ENCODE measurements at places on chromosomes 2 and 18. TPM values are rescaled to one million over a fixed set of nuclear protein-coding genes. Genes with fewer than 3 reads are reported as not detected.

- H3K27me3 ChIP-seq = no peaks in the 10 kb centered on the region
- no peak overlapping the region for H3K27ac ChIP-seq
- no peaks in the 10 kb centered on the region for H3K36me3 ChIP-seq
- no peak for DNase-seq
- no peak overlapping the region for H3K4me3 ChIP-seq
Observed at GRCh38 chr18:45363196-45363595, 252.1 kb upstream of the SLC14A2 start.

DNA sequence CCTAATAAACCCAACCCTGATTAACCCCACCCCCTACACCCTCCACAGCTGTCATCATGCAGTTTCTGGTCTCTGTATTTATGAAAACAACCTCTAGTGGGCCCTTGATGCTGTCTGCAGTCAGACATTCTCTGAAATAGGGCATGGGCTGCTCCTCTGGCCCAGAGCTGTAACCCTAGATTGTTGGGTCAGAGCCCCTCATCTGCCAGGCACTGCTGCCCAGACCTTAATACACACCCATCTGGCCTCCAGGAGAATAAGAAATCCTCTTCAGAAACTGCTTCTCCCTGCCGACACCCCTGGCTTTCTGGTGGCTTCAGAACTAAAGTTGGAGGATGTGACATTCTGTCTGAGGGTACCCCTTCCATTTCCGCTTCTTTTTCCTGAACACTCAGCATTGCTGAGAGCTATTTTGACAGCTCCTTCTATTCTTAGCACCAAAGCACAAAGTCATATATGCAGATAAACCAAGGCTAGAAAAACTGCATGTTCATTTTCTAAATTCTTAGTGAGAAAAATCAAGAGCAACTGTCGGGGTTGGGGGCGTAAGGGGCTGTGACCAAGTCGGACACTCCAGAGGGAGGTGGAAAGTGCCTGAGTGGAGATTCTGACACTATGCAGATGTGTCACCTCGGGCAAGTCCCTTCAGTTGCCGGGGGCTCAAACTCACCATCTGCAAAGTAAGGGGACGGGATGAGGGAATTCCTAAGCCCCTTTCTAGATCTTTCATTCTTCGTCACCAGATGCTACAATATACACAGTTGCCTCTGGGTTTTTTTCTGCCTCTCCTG lies 28.7 kb downstream of the SRSF7 start:
- no peak overlapping the region for H3K4me3 ChIP-seq
- no peak overlapping the region for H3K27ac ChIP-seq
- DNase-seq = no peak
- H3K4me1 ChIP-seq = peaks cover 18% of the 10 kb centered on the region

DNA sequence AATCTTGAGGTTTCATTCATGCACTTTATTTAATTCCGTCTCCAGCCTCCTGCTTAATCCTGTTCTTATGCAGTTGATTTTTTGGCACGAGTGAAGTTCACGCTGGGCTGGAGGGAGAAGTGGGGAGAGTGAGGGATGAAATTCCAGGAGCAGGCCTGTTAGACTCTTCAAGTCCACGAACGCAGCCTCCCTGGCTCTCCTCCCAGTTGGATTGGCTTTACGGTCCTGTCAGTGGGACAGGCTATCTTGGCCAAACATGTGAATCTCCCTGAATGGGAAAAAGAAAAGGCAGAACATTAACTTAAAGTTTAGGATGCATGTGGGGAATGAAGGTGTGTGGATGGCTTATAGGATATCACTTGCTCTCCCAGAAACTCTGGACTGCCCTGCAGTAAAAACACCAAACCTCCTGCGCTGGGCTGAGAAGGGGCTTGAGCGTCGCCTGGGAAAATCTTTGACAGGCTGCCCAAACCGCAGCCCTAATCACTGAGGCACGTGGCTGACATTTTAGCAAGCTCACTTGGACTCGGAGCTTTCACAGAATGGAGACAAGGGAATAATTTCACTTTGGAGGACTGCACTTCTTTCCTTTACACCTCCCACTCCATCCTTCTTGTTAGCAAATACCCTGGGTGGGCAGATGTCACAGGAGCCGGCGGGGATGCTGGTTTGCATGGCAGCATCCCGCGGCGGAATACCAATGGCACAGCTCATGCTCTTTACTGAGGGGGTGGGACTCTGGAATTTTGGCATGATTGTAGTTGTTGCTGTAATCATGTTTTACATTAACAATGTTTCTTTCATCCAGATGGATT lies 93.9 kb downstream of the ACKR3 start:
- H3K27ac ChIP-seq = no peak overlapping the region
- no peaks in the 10 kb centered on the region for H3K27me3 ChIP-seq
- no peak for DNase-seq
- no peaks in the 10 kb centered on the region for H3K36me3 ChIP-seq

- H3K4me1 ChIP-seq = no peaks in the 10 kb centered on the region
- no peaks in the 10 kb centered on the region for H3K36me3 ChIP-seq
- H3K27ac ChIP-seq = no peak overlapping the region
- no peak for DNase-seq
- H3K4me3 ChIP-seq = no peak overlapping the region
Observed at GRCh38 chr2:65146078-65146477, 16.2 kb upstream of the RAB1A start.

DNA sequence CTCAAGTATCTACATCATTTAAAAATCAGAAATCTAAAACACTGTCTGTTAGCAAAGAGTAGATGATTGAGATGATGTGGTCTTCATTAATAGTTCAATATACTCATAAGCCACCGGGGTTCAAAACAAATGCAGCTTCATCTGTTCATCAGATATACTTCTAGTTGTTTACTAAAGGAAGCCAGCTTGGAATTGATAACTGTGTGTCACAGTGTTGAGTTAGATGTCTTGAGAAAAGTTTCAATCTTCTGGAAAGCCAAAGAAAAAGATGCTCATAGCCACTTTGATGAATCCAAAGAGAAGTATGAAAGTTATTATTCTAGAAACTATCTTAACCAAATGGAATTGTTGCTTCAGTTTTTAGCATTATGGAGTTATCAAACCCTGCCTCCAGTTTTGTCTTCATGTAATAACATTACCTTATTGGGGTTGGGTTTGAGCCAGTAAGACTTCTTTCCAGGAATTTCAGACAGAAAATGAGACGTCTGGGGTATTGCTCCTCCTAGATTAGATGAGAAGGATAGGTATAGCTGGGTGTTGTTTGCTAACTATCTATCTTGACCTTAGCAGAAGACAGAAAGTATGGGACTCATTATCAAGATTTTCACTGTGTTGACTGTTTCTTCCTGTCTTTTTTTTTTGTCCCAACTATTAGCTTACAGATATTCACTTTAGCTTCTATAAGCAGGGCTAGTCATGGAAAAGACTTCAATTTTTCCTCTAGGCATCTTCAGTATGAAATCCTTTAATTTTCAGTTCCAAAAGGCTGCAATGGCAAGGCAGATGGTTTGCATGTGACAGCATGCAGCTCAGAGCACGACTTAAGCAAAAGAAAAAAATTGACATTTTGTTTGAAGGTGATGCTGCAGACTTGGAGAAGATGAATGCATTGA lies 66.5 kb downstream of the LNPK start:
- H3K36me3 ChIP-seq = no peaks in the 10 kb centered on the region
- H3K27me3 ChIP-seq = no peaks in the 10 kb centered on the region
- H3K4me1 ChIP-seq = no peaks in the 10 kb centered on the region
- H3K27ac ChIP-seq = no peak overlapping the region

DNA sequence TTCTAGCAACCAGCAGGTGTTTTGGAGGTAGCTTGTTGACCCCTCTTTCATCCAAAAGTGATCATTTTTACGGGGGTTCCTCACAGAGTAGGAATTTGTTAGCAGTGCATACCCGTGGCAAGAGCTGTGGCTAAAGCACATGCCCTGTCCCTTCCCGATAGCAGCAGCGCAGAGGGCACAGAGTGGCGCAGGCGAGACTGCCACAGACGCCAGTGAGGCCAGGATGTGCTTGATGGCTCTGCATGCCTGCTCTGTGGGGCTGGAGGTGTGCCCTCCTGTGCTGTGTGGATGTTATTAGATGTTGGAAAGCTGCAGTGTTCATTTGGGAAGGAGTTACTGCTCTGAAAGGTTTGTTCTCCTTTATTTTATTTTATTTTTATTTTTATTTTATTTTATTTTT lies 153.6 kb downstream of the FAM210A start:
- no peak for DNase-seq
- H3K27ac ChIP-seq = no peak overlapping the region
- H3K4me1 ChIP-seq = peaks cover 26% of the 10 kb centered on the region
- H3K27me3 ChIP-seq = no peaks in the 10 kb centered on the region

GRCh38 chr2:231256494-231256893 lies 58.1 kb downstream of the ARMC9 start:
- H3K4me3 ChIP-seq = no peak overlapping the region
- H3K27ac ChIP-seq = no peak overlapping the region
- no peak for DNase-seq
- H3K4me1 ChIP-seq = no peaks in the 10 kb centered on the region

DNA sequence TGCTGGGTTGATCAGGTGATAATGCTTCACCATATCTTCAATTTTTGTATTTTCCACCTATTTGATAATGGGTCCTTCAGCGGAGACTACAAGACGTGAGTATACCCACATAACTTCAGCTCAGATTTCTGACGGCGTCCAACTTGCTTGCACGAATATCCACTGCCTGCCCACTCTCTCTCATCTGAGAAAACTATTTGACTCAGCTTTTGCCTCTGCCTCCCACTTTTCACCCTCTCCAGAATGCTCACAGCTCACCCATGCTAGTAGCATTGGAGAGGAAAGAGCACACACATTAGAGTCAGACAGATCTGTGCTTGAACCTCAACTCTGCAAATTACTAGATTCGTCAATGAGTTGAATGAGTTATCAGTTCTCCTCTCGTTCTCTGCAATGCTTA lies 166.8 kb downstream of the BCL2 start:
- H3K4me3 ChIP-seq = no peak overlapping the region
- no peaks in the 10 kb centered on the region for H3K36me3 ChIP-seq
- H3K27me3 ChIP-seq = no peaks in the 10 kb centered on the region
- H3K4me1 ChIP-seq = no peaks in the 10 kb centered on the region
- H3K27ac ChIP-seq = no peak overlapping the region
- DNase-seq = no peak

DNA sequence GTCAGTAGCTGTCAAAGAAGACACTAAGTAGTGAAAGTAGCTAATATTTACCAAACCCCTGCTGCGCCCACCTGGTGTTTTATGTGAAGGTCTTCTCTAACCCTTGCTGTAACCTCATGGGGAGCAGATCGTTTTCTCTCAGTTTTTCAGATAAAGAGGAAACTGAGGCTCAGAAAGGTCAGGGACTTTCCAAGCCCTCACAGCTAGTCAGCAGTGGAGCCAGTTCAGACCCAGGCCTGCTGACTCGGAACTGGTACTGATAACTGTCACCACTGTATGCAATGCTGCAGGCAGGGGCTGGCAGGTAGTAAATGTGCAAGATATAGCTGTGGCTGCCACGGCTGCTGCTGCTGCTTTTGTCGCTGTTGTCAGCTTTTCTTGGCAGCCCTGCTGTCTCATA lies 69.1 kb downstream of the LRRFIP1 start:
- H3K36me3 ChIP-seq = no peaks in the 10 kb centered on the region
- no peak for DNase-seq
- peak overlapping the region; percentile 100 for H3K27ac ChIP-seq
- H3K27me3 ChIP-seq = no peaks in the 10 kb centered on the region
- peaks cover 54% of the 10 kb centered on the region for H3K4me1 ChIP-seq

DNA sequence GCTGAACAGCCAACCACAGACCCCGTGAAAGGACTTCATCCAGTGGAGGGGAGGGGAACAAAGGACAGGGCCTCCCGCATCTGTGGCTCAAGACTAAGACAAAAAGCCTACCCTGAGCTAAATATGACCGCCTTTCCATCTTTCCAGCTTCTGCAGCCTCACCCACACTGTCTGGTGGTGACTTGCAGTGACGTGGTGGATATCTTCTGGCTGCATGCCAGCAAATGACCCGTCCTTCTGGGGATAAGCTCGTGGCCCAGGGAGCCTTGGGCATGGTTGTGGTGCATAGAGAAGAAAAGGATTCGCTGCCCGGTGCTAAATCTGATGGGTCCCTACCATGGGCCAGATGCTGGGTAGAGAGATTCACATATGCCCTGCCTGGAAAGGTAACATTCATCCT lies 8.7 kb upstream of the NGEF start:
- no peak overlapping the region for H3K27ac ChIP-seq
- no peaks in the 10 kb centered on the region for H3K27me3 ChIP-seq
- no peak overlapping the region for H3K4me3 ChIP-seq
- H3K36me3 ChIP-seq = no peaks in the 10 kb centered on the region
- H3K4me1 ChIP-seq = no peaks in the 10 kb centered on the region

DNA sequence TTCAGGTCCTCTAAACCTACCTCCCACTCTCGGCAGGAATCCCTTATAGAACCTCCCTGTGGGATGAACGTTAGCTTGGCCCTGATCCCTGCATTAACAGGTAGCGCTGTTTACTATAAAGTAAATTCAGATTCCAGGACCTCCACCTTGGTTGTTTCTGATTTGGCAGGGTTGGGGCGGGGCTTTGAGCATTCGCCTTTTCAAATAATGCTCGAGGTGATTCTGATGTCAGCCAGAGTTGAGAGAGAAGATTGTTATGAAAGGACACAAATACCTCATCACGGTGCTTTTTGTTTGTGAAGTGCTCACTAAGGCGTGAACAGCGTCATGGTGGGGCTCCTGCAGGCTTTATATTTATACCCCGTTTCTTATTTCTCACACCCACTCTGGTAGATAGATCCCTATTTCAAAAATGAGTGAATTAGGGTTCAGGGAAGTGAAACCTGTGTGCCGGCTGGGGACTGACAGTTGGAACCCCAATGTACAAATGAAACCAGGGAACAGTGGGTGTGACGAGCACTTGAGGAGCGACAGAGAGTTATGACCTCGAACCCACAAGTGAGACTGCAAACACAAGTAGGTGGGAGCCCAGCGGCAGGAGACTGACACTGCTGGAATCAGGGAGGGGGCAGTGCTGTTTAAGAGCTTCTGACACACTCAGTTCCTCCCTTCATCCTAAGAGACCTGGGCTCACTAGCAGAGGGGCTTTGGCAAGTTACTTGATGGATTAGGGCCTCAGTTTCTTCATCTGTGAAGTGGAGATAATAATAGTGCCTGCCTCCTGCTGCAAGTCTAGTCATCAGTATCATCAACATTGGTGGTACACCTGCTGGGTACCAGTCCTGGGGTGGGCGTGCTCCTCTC lies 14.2 kb upstream of the CXCR4 start:
- H3K27ac ChIP-seq = peak overlapping the region; percentile 55
- H3K4me1 ChIP-seq = no peaks in the 10 kb centered on the region
- no peaks in the 10 kb centered on the region for H3K36me3 ChIP-seq
- DNase-seq = no peak

DNA sequence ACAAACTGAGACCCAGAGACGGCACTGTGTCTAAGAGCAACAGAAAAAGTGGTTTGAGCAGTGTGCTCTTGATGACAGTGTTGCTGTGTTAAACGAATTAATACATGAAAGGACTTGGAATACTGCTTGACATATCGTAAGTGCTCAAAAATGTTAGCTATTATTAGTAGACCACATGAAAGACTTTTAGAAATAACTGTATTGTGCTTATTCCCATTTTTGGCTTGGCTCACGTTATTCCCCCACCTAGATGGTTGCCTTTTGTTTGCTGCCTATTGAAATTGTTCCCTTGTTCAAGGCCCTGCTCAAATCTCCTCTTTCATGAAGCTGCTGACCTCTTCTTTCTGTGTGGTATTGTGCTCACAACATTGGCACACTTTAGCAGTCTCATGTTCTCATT lies 27.8 kb upstream of the C2orf74 start:
- H3K27me3 ChIP-seq = no peaks in the 10 kb centered on the region
- H3K27ac ChIP-seq = no peak overlapping the region
- no peak overlapping the region for H3K4me3 ChIP-seq
- no peak for DNase-seq

KIF1A gene
- total RNA-seq = 0.87 TPM

PARD3B gene
- total RNA-seq = 24.6 TPM

NOTO gene
- total RNA-seq = not detected

Measured in left lung (tissue), 14 donors.